Astrocyte of the hippocampus (primary cell): ENCODE measurements at places on chromosomes 13 and 19.

DNA sequence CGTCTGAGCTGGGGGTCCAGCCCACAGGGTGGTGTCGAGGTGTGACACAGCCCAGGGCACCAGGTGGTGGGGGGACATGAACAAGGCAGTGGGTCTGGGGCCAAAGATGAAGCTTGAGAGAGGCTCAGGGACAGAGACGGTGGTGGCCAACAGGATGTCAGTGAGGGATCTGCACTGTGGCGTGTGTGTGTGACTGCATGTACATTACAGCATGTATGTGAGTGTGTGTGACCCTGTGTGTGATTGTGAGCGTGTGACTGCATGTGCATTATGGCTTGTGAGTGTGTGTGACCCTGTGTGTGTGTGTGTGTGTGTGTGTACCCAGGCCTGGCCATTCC, 1.6 kb downstream of the ADAMTS10 start:
- DNase-seq, result no peak

- peak; percentile 60 for DNase-seq
Observed at GRCh38 chr19:34808566-34808965, 35.6 kb upstream of the ZNF599 start.

DNA sequence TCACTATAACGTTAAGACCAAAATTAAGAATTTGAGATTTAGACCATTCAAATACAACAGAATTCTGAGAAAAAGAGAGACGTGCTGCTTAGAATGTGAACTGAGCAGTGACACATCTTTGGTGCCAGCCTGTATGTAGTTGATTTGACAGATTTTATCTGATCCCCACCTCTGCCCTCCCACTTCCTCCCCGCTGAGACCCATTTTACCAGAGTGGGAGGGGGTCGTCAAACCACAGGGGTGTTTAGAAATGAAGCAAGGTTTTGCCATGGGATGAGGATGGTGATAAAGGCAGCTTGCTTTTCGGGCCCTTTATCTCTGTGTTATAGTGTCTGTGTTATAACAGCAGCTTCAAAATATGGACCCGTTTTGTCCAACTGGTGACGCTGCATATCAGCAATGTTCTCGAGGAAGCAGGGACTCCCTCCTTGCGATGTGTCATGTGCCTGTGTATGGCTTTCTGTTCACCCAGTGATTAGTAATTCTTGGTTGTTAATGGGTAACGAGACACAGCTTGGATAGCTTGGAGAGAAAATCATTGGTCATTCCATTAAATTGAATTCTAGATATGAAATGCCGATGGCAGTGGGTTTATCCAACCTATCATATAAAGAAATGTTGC, 125.0 kb downstream of the HS6ST3 start:
- no peak for DNase-seq

- no peak for DNase-seq
Observed at GRCh38 chr13:97505017-97505416, 71.0 kb downstream of the RAP2A start.

DNA sequence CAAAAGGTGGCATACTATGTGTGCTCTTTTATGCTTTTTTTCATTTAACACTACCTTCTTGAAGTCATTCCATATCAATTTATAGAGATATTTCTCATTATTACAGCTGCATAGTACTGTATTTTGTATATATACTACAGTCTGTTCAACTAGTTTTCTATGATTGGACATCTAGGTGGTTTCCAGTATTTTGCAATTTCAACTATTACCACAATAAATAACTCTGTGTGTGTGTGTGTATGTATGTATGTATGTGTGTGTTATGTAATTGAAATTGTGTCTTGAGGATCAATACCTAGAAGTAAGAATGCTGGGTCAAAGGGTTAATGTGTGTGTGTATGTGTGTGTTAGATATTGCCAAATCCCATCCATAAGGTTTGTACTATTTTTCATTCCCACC, 7.0 kb downstream of the LPAR6 start:
- no peak for DNase-seq

- no peak for DNase-seq
Observed at GRCh38 chr19:50909240-50910070, 1.7 kb downstream of the KLK4 start.

- DNase-seq, result no peak
Observed at GRCh38 chr13:25836574-25837336, 215.1 kb downstream of the SHISA2 start.

DNA sequence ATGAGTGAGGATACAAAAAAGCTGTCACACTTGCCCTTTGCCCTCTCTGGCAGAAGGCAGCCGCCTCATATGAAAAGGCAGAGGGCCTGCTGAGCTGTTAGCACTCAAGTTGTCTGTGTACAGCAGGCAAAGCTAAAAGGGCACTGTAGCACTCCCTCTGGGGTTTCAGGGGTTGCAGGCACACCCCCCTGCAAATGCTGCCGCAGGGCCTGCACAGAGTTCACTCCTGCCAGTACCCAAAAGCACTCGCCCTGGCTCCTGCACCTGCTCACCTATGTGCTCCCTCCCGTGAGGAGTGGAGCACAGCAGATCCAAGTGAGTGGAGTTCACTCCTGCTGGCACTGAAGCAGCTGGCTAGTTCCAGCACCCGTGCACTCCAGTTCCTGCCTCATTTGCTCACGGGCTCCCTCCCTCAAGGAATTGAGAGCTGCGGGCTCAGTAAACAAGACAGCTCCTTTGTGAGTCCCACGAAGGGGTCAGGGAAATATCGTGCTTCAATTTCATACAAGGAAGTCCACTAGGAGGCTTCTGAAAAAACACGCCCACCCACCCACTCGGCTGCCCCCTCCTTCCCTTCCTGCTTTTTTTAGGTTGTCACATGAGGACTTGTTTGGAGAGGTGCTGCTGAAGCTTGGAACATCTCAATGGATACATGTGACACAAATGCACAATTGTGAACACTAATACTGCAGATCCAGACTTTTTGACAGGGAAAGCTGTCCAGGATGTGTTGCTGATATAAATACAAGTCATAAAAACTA, 9.9 kb upstream of the RCBTB2 start:
- DNase-seq, result peak; percentile 38

DNA sequence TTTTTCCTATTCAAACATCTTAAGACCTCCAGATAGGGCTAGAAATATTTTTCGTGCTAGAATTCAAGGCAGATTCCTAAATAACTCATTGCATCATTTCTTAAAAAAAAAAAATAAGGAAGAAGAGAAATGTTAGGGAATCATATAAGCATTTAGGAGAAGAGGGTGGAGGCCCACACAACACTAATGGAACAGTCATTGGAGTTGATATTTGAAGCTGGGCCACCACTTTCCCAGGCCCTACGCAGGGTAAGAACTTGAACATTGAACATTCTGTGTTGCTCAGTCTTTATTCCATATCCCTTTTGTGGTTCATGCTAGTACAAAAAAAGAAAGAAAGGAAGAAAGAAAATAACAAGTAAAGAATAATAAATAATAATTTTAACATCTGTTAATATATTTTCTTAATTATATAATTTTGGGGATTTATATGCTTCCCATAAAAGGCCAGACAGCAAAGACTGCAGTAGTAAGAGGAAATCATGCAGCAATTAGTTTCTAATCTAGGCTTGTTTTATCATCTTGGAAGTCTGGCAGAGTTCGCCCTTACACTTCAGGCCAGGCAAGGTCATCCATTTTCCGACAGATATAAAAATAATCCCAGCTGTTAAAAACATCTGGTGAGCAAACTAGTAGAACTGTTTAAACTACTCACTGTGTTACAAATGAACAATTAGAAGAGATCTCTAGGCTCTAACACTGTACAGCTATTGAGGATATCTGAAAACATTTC, 127.7 kb downstream of the FRY start:
- no peak for DNase-seq

GRCh38 chr19:51541458-51542357, 10.2 kb upstream of the SIGLEC6 start:
- no peak for DNase-seq
